HCT116 (cell line): ENCODE measurements at places on chromosomes 11 and 22. TPM values are rescaled to one million over a fixed set of nuclear protein-coding genes. Genes with fewer than 3 reads are reported as not detected.

DNA sequence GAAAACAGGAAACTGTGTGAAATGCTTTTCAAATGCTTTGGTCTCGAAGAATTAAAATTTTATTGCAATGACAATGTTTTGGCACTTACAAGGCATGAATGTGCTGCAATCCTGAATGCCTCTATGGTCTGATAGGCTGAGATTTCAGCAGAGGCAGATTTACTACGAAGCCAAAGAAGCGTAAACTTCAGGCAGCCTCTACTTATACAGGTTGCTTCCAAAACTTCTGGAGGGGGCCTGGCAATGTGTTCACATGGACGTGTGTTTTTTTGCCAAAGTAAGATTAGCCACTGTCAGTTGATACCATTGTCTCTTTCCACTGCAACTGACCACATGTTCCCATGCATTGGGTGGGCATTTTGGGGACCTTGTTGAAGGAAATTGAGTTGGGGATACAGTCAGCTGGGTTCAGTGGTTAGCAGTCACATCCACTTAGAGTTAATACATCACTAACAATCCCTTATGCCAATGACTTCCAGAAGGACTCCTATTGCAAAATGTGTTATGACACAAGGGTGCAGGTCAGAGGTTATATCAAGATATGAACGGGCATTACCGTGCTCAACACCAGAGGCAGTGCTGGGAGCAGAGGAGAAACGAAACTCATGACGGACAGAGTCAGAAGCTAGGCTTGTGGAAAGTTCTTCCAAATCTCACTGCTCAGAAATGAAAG is 48.8 kb downstream of the ABTB2 start:
- no peaks in the 10 kb centered on the region for H3K36me3 ChIP-seq
- no peaks in the 10 kb centered on the region for H3K27me3 ChIP-seq
- H3K4me3 ChIP-seq: no peak overlapping the region
- DNase-seq: no peak
- H3K27ac ChIP-seq: no peak overlapping the region

OMP gene
- not detected for total RNA-seq

DNA sequence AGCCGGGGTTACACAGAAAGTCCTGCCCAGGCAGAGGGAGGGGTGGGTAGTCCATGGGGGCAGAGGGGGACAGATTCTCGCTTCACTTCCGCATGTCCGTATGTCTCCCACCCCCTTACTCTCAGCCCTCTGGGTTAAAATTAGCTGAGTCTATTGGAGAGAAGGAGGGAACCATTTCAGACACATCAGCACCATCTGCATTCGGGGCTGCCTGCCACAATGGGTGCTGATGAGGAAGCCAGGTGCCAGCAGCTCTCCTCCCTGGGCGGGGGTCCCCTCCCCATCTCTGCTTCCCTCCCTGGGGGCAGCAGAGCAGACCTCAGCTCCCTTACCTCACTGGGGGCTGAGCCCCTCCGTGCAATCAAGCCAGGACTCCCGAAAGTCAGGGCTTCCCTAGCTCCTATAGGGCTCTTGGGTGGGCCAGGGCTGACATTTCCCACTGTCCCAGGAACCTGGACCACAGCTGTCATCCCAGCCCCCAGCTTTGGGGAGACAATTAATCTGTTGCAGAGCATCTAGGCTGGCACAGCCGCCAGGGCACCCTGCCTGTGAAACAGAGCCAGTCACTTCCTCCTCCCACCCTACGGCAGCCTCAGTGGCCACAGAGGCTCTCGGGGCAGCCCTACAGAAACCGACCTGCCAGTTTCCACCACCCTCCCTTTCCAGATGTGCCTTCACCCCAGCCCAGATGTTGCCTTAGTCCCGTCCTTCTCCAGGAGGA is 67.3 kb downstream of the PDE2A start:
- peaks cover 27% of the 10 kb centered on the region; the same call in 1 of the 2 replicates for H3K27me3 ChIP-seq
- peaks cover 30% of the 10 kb centered on the region for H3K4me1 ChIP-seq
- no peaks in the 10 kb centered on the region for H3K36me3 ChIP-seq
- no peak overlapping the region for H3K27ac ChIP-seq
- no peak overlapping the region for H3K4me3 ChIP-seq
- no peak for DNase-seq

- no peak overlapping the region for H3K4me3 ChIP-seq
- DNase-seq: no peak
- H3K27ac ChIP-seq: no peak overlapping the region
- H3K36me3 ChIP-seq: no peaks in the 10 kb centered on the region
- peaks cover 22% of the 10 kb centered on the region for H3K4me1 ChIP-seq
Measured at GRCh38 chr22:30837531-30837930, 131.0 kb downstream of the MORC2 start.

GRCh38 chr11:61472868-61473267 is 35.7 kb upstream of the LRRC10B start:
- H3K27me3 ChIP-seq: no peaks in the 10 kb centered on the region
- H3K27ac ChIP-seq: no peak overlapping the region
- no peaks in the 10 kb centered on the region for H3K36me3 ChIP-seq
- H3K4me1 ChIP-seq: no peaks in the 10 kb centered on the region

DNA sequence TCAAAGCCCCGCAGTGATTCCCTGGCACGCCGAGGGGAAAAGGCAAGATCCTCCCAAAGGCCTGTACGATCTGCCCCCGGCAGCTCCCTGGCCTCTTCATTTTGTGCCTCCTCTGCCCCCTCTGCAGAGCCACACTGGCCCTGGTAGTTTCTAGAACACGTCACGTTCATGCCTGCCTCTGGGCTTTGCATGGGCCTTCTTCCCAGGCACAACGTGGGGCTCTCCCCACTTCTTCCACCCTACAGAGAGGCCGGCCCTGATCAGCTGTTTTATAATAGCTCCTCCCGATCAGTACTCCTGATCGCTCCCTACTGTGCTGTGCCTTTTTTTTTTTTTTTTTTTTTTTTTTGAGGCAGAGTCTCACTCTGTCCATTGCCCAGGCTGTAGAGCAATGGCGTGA is 78.4 kb downstream of the PTPRJ start:
- no peaks in the 10 kb centered on the region for H3K36me3 ChIP-seq
- H3K27ac ChIP-seq: no peak overlapping the region
- no peak for DNase-seq
- peaks cover 29% of the 10 kb centered on the region for H3K4me1 ChIP-seq

DEUP1 gene
- not detected for total RNA-seq

MYRF gene
- total RNA-seq: 52.3 TPM

GRCh38 chr22:48902983-48903650 is 924.6 kb downstream of the BRD1 start:
- no peaks in the 10 kb centered on the region for H3K36me3 ChIP-seq
- no peaks in the 10 kb centered on the region for H3K4me1 ChIP-seq
- DNase-seq: no peak
- H3K27me3 ChIP-seq: peaks cover 29% of the 10 kb centered on the region
- no peak overlapping the region for H3K27ac ChIP-seq
- no peak overlapping the region for H3K4me3 ChIP-seq

- no peak for DNase-seq
- peaks cover 11% of the 10 kb centered on the region for H3K4me1 ChIP-seq
Measured at GRCh38 chr11:120715239-120715638, 203.7 kb downstream of the GRIK4 start.

APOBEC3G gene
- total RNA-seq: 0.71 TPM

GRCh38 chr22:49961005-49961600 is 531 bp downstream of the PIM3 start:
- H3K27me3 ChIP-seq: no peaks in the 10 kb centered on the region
- H3K27ac ChIP-seq: peak overlapping the region; percentile 95
- peaks cover 25% of the 10 kb centered on the region for H3K4me1 ChIP-seq
- peaks cover 34% of the 10 kb centered on the region; the same call in 1 of the 2 replicates for H3K36me3 ChIP-seq
- peak overlapping the region; percentile 82 for H3K4me3 ChIP-seq

NUP98 gene
- total RNA-seq: 98.4 TPM

DNA sequence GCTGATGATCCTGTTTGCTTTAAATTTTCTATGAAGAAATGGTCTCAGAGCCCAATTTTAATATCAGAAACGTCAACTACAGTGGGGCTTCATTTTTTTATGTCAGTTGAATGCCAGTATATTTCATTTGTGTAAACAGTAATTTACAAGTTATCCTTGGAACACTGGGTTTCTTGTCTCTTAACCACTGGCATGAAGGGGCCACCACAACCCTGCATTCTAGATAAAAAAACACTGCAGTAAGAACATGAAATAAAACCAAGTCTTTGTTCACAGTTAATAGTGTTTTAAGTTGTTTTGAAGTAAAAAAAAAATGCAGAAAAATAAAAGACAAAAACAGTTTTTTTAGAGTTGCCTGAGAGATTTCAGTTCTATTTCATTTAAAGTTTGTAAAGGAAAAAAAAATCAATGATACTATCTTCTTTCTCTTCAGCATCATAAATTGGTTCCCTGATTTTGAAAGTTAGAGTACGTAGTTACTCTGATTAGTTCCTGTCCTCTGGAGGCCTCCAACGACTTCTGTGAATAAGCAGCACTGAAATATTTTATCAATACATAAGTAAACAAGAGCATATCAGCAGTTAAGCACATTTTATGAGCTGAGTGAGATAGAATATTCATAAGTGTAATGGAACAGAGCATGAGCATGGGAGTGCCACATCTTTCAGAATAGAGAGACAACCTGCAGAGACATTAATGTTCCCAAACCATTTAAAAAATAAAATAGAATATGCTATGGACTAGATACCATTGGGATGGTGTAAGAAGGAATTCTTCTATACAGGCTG is 7.8 kb upstream of the DDI1 start:
- H3K27ac ChIP-seq: no peak overlapping the region
- no peak overlapping the region for H3K4me3 ChIP-seq
- H3K27me3 ChIP-seq: no peaks in the 10 kb centered on the region
- H3K4me1 ChIP-seq: no peaks in the 10 kb centered on the region

DNA sequence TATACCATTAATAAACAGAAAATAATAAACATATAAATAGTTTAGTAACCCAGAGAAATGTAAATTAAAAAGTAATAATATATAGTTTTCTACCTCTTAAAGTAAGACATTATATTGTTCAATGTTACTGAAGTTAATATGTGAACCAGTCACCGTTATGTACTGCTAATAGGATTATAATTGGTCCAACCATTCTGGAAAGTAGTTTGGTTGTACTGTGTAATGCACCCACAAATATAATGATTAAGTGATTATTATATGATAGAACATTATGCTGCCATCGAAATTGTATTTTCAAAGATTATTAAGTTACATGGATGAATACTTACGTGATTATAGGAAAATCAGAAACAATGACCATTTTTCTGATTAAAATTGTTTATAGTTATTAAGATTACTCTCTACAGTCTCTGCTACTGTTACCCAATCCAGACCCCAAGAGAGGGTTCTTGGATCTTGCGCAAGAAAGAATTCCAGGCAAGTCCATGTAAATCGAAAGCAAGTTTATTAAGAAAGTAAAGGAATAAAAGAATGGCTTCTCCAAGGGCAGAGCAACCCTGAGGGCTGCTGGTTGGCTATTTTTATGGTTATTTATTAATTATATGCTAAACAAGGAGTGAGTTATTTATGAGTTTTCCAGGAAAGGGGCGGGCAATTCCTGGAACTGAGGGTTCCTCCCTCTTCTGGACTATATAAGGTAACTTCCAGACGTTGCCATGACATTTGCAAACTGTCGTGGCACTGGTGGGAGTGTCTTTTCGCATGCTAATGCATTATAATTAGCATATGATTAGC is 50.1 kb downstream of the ACER3 start:
- no peak overlapping the region for H3K27ac ChIP-seq
- no peaks in the 10 kb centered on the region for H3K27me3 ChIP-seq
- no peaks in the 10 kb centered on the region for H3K36me3 ChIP-seq

- H3K4me1 ChIP-seq: no peaks in the 10 kb centered on the region
- no peak overlapping the region for H3K27ac ChIP-seq
- no peak overlapping the region for H3K4me3 ChIP-seq
- DNase-seq: no peak
- H3K36me3 ChIP-seq: no peaks in the 10 kb centered on the region
- no peaks in the 10 kb centered on the region for H3K27me3 ChIP-seq
Measured at GRCh38 chr11:38788561-38788960, 2190.5 kb upstream of the RAG2 start.

THRSP gene
- not detected for total RNA-seq

DNA sequence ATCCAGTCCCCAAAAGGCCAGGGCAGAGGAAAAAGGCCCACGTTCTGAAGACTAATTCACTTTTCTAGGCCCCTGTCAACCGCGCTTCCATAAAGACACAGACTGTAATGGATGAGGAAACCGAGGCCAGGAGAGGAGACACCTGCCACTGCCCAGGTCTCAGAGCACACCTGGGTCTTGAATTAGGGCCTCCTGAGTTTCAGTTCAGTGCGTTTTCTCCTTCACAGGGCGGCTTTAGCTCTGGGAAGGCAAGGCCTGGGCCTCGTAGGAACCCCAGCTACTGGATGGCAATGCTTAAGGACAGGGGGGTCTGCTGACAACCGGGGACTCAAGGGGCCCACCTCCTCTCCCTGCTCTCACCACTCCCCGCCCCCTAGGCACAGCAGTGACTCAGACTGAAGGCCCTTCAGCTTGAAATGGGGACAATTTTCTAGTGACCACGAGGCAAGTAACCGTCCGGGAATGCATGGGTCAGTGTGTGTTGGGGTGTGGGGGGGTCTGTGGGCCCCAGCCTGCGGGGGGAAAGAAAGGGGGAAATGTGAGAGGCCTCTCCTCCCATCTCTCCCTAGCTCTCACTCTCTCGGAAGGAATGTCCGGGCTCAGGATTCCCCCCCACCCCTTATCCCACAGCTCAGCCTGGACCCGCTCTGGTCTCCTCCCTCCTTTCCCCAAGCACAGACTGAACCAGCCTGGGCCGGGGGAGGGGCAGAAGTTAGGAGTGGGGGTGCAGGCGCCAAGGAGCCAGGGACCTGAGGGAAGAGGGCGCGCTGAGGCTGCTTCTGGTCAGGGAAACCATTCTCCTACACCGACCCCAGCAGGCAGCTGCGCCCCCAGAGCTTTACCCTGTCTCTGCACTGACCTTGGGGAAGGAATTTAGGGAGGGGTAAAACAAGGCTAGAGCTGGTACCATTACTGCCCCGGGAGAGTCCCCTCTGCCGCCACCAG is 17.2 kb downstream of the CREB3L1 start:
- DNase-seq: no peak
- no peak overlapping the region for H3K4me3 ChIP-seq
- H3K27ac ChIP-seq: no peak overlapping the region
- peaks cover 45% of the 10 kb centered on the region for H3K4me1 ChIP-seq

KIAA1671 gene
- 36.8 TPM for total RNA-seq

DNA sequence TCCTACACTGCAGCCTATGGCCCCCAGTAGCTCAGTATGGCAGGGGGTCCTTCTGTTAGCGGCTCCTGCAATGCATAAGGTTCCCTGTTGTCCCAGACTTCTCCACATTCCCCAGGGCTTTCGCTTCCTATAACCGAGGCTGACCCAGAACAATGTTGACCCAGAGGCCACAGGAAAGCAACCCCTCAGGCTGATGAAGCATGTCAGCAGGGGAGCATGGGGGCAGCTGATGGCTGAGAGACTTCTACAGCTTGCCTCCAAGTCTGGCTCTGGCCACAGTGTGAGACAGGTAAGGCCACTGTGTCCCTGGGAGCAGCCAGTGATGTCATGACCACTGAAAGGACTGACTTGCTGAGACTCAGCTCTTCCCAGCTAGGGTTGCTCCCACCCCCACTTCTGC is 12.5 kb upstream of the PPFIBP2 start:
- DNase-seq: no peak
- H3K36me3 ChIP-seq: no peaks in the 10 kb centered on the region
- no peak overlapping the region for H3K4me3 ChIP-seq
- H3K4me1 ChIP-seq: no peaks in the 10 kb centered on the region
- H3K27me3 ChIP-seq: peaks cover 22% of the 10 kb centered on the region

HEPHL1 gene
- total RNA-seq: not detected

LRRC32 gene
- total RNA-seq: 0.54 TPM

- peaks cover 5% of the 10 kb centered on the region; the same call in 1 of the 2 replicates for H3K4me1 ChIP-seq
- no peak overlapping the region for H3K27ac ChIP-seq
- no peak overlapping the region for H3K4me3 ChIP-seq
- H3K27me3 ChIP-seq: no peaks in the 10 kb centered on the region
- no peaks in the 10 kb centered on the region for H3K36me3 ChIP-seq
Measured at GRCh38 chr11:93986716-93987115, 34.4 kb upstream of the HEPHL1 start.

- peaks cover 12% of the 10 kb centered on the region; the same call in 1 of the 2 replicates for H3K4me1 ChIP-seq
- H3K36me3 ChIP-seq: peaks cover 4% of the 10 kb centered on the region
- H3K27me3 ChIP-seq: no peaks in the 10 kb centered on the region
- no peak overlapping the region for H3K27ac ChIP-seq
Measured at GRCh38 chr11:57556041-57556440, 11.4 kb downstream of the UBE2L6 start.

HEPN1 gene
- not detected for total RNA-seq
